ENCODE measurements at places on chromosomes 6 and 20.

DNA sequence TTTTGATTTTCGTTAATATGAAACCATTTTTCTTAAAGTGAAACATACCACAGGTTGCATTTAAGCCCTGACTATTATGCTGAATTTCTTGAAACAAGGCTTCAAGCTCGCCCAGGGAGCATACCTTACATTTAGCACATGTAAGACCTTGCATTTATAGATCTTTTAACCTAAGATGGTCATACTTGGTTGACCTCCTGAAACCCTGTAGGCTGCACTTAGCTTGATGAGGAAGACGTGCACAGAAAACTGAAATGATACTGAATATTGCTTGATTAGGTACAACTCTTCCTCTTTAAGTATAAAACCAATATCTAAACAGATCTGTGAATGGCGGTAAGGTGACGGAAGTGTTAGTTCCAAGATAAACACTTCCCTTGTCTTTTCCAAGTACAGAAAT, 82.2 kb downstream of the CTNNBL1 start:
- DNase-seq: no peak

- DNase-seq: no peak
These were observed 200.3 kb upstream of the FAM83B start for GRCh38 chr6:54646069-54646950.

DNA sequence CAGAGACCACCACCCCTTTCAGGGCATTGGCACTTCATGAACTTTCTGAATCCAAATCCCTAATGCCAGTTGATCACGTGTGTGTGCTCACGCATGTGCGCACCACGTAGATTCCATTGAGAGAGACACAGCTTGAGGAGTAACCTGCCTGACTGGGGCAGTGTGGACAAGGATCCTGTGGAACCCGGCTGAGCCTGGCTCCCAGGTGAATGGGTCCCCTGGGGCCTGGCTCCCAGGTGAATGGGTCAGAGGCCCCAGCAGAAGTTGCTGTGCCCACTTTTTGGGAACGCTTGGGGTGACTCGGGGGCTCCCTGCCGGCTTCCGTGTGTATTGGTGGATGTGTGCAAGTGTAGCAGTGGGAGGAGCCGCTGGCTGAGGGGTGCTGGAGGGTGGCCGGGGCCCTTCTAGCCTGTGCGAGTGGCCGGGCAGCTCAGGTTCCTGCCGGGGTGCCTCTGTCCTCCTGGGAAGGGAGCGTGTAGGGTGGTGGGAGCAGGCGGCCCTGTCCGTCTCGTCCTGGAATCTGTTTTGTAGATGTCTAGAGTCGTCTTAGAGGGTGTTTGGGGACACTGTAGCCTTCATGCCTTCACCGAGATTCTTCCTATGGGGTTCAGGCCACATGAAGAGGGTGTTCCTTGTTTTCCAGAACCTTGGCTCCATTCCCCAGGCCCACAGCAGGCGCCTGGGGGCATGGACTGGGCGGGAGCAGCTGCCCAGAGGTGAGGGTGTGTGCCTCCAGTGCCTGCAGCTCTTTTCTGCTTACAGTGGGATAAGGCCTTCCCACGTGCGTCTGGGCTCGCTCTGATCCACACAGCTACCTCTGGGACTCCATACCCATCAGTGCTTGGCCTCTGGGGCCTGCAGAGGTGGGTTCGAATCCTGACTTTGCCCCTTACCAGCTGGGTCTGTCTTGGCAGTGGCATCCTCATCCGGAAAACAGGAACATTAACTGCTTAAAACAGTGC, 3.2 kb downstream of the RBM38 start:
- no peak for DNase-seq

- no peak for DNase-seq
These were observed 37.7 kb upstream of the ASF1A start for GRCh38 chr6:118856301-118856700.

DNA sequence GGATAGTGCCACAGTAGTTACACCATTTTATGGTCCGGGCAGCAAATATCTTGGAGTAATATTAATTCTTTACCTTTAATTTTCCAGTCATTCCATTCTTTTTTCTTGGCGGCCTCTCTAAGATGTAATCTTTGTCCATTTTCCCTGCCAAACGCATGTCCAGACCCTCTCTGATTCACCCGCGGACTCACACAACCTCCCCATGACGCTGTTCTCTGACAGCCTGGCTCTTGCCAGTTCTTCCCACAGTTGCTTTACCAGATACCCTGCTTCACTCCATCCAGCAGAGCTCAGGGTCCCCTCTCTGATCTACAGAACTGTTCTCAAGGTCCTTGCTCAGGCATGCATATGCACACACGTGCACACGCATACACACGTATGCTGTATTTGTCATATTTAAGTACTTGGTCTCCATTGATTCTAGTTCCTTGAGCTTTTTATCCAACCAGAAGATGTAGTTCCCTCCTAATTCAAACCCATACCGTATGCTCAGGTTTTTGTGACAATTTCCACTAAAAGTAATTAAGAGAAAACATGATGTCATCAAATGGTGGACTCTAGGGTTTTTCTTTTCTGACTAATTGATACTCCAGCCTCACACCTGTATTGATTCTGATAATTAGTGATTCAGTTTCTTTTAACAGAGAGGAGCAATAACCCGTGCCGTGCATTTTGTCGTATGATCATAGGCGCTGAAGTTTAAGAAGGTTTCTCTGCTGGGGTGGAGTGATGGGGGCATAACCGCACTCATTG, 10.0 kb downstream of the BPHL start:
- no peak for DNase-seq

GRCh38 chr6:45727819-45728449, 287.7 kb downstream of the CLIC5 start:
- DNase-seq: no peak

DNA sequence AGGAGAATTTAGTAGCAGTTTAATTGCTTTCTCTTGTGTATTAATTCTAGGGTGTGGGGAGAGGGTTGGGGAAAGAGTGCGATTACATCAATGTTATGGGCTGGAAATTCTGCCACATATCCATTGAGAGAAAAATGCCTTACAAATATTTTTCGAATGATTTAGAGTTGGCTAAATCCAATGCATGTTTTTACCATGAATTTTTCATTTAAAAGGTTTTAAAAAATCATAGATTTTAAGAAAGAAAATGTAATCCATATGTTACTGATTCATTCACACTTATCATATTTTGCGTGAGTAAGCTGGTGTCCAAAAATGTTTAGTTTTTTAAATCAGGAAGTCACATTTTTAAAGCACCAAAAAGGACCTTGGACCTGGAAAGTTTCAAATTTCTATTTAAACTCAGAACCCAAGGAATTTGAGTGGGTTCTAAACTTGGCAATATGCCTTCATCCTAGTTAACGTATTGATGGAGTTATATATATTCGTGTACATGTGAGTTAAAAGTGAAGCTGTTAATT, 627.4 kb upstream of the CITED2 start:
- peak; percentile 28 for DNase-seq

DNA sequence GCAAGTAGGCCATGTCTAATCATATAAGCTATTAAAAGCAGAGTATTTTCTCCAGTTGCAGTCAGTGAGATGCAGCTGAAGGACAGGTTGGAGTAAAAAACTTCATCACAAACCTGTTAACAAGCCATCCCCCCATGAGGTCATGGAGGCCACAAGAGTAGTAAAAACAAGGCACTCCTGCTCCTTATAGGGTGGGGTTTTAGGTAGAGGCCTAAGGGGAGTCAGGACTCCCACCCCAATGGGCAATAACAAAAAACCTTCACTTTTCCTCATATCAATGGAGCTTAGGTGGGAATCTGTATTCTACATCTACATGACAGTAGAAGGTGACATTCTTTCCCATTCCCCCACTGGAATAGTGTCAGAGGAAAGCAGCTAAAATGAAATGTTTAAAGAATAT, 428.1 kb upstream of the KHDRBS2 start:
- DNase-seq: no peak

DNA sequence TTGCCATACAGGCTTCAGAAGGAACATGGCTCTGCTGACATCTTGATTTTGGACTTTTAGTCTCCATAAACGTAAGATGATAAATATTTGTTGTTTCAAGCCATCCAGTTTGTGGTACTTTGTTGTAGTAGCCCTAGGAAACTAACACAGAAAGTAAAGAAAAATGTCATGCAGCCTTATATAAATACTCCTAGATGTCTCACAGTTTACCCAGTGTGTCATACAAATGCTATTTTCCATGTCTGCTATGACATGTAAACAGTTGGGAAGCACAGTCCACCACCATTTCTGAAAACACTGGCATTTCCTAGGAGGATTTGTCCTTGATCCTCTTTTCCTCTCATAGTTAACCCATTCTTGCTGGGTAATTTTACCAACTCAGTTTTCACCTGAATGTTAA, 30.6 kb upstream of the ME1 start:
- DNase-seq: peak; percentile 35

DNA sequence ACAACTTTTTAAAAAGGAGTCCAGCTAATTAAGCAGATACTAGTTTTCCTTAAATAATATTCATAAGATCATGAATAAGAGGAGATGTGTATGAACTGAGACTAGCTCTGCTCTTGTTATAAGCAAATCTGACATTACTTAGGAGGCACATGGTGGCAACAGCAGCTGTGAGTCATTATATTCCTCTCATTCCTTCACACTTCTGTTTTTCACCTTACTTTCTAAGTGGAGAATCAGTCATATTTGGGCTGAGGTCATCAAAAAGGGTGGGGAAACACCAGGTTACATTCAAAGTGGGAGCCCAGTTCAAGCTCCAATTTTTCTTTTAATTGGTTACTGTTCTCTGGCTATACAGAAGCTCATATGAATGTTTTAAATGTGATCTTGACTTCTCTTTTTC, 6.0 kb upstream of the RIPPLY2 start:
- DNase-seq: no peak

DNA sequence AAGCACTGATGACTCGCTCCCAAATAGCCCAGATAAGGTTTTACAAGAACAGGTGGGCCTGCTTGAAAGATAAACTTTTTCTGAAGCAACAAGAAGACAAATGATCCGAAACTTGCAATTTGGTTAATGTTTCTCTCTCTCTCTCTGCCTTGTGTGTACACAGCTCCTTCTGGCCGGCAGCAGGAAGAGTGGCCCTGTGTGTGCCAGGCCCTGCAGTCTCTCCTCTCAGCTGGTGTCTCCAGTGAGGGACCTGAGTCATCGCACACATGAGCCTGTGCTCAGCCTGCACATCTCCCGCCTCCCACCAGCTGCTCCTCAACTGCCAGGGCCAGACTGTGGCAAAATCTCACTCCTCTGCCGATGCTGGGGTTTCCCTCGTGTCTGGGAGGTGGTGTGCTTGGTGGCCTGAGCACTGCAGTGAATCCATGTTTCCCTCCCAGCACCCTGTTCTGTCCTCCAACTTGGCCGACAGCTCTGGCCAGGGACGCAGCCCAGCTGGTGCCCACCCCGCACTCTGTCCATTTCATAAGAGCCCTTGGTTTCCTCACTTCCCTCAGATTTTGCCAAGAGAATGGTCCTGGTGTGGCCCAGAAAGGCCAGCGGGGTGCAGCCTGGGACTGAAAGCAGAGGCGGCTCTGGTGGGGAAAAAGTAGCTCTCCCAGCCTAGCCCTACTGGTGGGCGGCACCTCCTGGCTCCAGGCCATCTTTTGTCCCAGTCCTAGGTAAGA, 49.4 kb downstream of the ERMARD start:
- DNase-seq: peak; percentile 62

GRCh38 chr20:58963060-58963584, 17.9 kb upstream of the NELFCD start:
- DNase-seq: no peak

DNA sequence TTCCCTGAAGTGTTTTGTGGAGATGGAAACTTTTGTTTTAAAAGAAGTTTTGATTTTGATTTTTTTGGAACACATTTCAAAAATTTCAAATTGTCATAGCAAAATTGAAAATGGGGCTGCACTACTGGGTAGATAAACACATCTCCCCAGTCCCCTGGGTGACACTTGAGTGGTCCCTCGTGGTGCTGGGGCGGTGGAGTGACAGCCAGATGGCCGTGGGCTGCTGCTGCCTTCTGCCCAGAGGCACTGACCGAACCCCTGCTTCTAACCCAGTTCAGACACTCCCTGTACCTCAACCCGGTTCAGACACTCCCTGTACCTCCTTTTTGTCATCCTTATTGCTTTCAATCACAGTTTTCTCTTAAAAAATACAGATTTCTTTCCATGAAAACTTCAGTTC, 69.9 kb upstream of the SYNJ2 start:
- DNase-seq: no peak

DNA sequence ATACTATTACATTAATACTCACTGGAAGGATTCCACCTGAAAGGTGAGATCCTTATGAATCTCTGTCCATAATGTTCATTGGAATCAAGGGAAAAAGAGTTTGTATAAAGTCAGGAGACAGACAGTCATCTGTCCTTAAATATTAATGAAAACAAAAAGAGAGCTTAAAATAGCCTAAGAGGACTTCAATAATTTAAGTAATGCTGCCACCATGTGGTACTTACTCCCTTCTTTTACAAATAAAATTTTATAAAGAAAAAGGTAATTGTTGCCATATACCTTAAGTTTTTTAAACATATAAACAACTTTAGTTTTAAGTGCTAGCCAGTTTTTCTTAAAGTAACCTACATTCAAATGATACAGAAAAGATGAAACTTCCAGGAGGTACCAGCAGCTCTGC, 5.1 kb downstream of the BLOC1S5 start:
- DNase-seq: peak; percentile 55

DNA sequence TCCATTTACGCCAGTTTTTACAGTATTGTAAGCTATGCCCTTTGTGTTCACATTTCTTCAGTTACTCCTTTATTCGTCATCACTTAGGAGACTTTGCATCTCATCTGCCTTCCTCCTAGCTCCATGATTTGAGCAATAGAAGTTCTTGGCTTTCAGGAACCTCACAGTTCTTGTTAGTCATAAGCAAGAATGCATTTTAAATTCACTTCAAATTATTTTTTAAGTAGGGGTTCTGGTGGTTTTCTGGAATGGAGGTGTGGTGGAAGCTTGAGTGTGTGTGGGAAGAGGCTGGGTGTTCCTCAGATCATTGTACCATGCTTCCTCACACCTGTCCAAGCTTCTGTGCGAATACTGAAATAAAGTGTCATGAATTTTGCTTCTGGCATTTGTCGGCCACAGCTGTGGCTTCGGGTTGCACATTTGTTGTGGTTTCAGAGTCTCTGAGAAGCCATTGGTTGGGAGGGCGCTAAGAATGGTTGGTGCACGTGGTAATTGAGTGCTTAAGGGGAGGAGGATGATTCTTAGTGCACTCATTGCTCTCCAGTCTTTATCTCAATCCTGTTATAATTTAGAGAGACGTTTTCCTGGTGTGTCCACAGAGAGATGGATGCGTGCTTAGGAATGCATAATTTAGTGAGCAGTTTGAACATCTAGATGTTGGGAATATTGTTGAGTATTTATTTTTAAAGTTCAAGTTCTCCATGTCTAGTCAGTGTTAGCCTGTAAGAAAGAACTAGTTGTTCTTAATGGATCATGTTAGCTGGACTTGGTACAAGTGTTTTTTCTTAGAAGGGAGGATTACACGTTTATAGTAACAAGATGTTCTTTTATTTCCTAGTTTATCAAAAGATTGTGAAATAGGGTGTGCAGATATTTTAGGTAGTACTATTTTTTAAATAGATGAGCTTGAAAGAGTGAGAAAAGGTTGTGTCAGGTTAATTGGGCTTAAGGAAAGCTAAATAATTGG, 31.9 kb downstream of the FOXO3 start:
- DNase-seq: peak; percentile 91
